ENCODE measurements at places on chromosomes 2 and 18.

GRCh38 chr2:37375741-37376288 lies 31.4 kb downstream of the QPCT start:
- no peak for DNase-seq

GRCh38 chr2:182744490-182744889 lies 28.4 kb downstream of the DNAJC10 start:
- DNase-seq: no peak

DNA sequence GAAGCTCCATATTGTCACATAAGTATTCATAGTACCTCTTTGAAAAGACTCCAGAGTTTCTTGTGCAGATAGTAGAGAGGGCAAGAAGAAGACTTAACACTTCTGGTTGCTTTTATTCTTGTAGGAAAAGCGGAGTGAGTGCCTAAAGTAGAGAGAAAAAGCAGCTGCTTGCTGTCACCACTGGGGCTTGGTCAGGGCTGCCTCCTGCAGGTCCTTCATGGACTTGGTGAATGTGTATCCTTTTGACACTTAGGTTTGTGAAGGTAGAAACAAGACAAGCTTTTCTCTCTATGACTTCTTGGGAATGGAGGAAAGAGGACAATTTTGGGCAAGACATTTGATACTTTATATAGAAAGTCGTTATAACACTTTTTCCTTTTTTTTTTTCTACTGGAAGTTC lies 312.8 kb upstream of the FANCL start:
- DNase-seq: no peak

GRCh38 chr2:181459621-181460021 lies 2.4 kb downstream of the ITGA4 start:
- DNase-seq: no peak

GRCh38 chr18:52228166-52228565 lies 111.8 kb upstream of the DCC start:
- no peak for DNase-seq

- DNase-seq: no peak
Measured at GRCh38 chr2:28610583-28611201, 114.8 kb downstream of the PLB1 start.

DNA sequence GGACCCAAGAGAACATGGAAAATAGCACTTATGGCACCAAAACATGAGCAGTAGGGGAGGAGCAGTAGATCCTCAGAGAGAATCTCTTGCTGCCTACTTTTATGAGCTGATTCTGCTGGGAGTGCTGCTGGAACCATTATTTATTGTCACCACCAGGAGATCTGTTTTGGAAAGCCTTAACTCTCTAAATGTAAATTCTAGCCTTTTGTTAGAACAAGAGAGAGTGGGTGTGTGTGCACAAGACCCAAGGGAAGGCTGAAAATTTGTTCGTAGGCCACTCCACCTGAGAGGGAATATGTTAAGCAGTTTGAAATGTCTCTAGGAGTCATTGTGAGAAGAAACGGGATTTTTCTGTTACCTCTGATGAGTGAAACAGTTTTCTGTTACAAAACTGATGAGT lies 16.2 kb upstream of the FAM237A start:
- no peak for DNase-seq

- DNase-seq: no peak
Measured at GRCh38 chr18:36337679-36338402, 40.3 kb downstream of the FHOD3 start.

GRCh38 chr18:58611395-58612131 lies 17.3 kb downstream of the ALPK2 start:
- no peak for DNase-seq

DNA sequence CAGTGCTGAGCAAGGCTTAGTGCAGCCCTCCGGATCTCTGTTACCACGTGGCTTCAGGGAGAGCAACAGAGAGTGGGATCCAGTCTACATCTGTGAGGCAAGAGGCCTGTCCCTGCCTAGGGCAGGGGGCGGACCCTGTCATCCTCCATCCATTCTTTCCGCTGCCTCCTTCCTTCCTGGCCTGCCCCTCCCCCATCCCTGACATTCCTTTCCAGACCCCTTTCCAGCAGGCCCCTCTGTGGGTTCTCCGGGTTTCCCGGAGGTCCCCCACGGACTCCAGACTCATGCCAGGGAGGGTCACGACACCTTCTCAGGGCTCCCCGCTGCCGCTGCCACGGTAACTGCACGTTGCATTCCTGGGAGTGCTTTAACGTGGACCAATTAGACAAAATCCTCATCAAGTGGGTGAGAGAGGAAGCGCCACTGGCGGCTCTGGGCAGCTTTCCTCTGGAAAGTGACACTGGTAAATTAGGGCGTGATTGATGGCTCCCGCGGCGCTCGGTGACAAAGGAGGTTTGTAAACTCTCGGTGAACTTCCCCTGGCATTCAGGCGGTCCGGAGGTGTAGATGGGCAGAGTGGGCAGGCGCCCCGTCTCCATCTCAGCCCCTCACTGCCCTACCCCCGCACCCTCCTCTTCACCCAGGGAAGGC lies 11.4 kb downstream of the ATOH8 start:
- peak; percentile 50 for DNase-seq

GRCh38 chr2:232757905-232758304 lies 18.5 kb downstream of the KCNJ13 start:
- no peak for DNase-seq

DNA sequence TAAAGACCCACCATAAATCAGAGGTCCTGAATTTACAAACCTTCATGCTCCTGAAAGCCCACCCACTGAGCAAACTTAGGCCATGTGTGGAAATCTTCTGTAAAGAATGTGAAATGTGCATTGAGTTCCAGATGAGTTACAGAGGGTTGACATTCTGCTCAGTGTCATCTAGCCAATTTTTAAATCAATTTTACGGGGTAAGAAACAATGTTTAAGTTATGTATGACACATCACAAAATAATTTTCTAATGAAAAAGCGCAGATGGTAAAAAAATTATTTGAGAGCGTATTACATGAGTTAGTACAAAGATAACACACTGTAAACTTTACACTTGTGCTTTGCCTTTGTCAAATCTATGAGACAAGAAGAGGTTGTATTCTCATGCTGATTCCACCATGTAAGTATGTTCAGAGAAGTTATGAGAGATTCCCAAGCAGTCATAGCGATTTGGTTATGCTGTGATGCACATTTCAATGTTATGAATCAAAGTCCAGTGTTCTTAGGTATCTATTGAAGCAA lies 446.3 kb downstream of the ADCYAP1 start:
- no peak for DNase-seq

DNA sequence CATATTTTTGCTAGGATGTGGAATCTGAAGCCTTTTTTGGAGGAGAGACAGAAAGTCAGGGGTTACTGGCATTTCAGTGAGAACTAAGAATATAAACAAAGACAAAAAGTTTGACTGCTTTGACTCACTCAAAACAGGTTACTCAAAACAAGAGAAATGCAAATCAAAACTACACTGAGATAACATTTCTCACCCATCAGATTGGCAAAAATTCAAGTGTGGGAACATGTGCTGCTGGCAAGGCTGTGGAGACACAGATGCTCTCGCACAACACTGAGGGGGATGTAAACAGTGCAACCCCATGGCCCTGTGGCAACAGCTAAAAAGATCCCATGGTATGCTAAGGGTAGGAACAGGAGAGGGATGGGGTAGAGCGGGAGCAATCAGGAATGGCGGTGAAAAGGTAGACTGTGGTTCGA lies 86.6 kb downstream of the DTNB start:
- DNase-seq: no peak

DNA sequence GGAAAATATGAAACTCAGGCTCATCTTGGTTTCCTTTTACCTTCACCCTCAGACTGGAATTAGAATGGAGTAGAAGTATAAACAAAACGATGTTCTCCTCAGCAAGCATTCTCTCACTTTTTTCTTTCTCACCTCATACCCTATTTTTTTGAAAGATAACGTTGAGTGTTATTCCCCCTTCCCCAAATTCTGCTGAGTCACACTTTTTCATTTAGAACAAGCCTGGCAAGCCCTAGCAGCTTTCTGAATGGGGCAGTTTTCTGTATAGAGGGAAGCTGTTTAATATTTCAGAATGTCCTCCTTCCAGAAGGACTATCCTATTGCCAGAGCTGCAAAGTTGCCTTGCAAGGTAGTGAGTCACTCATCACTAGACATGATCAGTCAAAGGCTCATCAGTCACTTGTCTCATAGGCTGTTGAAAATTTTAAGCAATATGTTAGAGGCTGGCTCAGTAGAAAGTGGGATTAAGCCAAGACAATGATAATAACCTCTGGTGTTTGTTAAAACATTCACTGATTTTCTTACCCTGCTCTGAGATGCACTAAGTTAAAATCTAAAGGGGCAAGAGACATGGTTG lies 416.1 kb downstream of the RNF144A start:
- no peak for DNase-seq

- no peak for DNase-seq
Measured at GRCh38 chr2:95166065-95166763, 605 bp downstream of the ZNF2 start.

DNA sequence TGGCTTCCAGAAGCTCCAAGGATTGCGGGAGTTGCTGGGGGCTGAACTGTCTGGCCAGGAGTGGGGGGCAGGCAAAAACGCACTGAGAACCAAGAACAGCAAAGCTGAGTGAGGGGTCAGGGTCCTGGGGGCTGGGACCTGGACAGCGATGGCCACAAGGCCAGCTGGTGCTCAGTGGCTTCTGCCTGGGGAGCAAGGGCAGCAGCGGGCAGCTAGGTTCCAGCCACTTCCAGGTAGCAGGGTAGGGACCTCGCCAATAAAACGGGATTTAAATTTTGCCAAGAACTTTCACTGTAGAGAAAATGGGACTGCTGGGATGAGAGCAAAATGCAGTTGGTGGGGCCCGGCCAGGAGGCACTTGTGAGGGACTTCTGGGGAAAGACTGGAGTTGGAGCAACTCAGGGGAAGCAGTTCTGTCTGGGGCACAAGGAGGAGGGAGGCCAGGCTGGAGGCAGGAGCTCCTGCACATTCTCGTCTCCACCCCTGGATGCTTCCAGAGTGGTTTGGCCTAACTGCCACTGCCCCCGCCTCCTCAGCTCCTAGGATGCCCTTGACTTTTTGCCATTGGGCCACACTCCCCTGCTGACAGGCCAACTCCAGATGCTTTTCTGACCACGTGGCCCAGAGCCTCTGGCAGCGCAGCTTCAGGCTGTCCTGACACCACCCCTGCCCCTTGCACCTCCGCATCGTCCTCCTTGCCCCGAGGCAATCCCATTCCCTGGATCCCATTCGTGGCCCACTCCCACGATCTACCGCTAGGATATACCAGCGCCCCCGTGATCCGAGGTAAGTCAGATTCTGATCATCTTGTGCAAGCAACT lies 5.5 kb upstream of the CCDC74A start:
- DNase-seq: no peak

GRCh38 chr2:128347701-128348539 lies 29.3 kb upstream of the HS6ST1 start:
- DNase-seq: no peak
